Melanocyte of skin (primary cell): ENCODE measurements at places on chromosomes 13 and 19. TPM values are rescaled to one million over a fixed set of nuclear protein-coding genes. Genes with fewer than 3 reads are reported as not detected.

SPACA4 gene
- total RNA-seq: not detected in 2 replicates

CEACAM20 gene
- not detected in 2 replicates for total RNA-seq

TNFSF11 gene
- under 0.01 and 2.1 TPM in 2 replicates for total RNA-seq

ZNF493 gene
- 10.7 and 21.4 TPM in 2 replicates for total RNA-seq

ZNF329 gene
- total RNA-seq: 7.2 and 8.0 TPM in 2 replicates

FUT1 gene
- total RNA-seq: 0.93 and 1.7 TPM in 2 replicates

CABP5 gene
- total RNA-seq: not detected in 2 replicates
